SK-N-DZ (cell line): ENCODE measurements at places on chromosomes 2 and 18.

DNA sequence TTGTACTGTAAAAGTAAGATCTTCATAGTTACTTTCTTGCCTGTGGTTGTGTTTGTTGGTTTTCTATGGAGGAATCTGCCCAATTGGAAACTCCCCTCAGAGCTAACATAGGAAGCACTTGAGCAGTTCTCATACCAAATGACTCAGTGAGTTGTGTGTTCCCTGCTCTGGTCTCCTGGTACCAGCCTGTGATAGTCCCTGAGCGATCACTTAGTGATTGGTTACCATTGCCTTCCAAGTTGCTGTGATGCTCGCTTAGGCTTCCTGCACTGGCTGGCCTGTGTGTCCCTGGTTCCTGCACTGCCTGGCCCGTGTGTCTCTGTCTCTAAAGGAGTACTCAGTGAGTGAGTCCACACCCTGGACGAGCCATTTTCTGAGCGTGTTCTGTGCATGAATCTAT, 133.0 kb downstream of the MAP4K4 start:
- no peak for DNase-seq

DNA sequence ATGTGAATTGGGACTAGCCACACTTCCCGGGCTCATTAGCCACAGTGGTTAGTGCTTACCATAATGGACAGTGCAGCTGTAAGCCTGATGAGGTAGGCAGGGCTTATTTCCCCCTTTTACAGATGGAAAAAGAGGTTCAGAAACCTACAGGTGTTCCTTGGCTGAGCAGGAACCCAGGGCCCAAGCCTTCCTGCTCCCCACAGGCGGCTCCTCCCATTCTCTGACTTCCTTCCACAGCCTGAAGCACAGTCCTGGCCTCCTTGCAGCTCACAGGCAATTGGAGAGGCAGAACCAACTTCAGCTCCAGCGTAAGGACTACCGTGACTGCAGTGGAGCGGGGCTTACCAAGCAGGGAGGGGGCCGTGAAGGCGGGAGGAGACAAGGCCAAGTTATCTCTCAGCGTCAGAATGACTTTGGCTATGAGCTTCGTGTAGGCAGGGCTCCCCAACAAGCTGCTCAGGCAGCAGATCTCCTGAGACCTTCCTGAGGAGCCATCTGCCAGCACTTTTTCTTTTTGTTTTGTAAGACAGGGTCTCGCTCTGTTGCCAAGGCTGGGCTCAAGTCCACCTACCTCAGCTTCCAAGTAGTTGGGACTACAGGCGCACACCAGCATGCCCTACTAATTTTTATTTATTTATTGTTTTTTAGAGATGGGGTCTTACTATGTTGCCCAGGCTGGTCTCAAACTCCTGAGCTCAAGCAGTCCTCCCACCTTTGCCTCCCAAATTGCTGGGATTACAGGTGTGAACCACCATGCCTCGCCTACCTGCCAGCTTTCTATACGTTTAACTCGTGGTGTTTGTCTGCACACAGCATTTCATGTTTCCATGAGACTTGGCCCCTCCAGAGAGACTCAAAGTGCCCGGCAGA, 34.2 kb upstream of the NT5DC4 start:
- no peak for DNase-seq

DNA sequence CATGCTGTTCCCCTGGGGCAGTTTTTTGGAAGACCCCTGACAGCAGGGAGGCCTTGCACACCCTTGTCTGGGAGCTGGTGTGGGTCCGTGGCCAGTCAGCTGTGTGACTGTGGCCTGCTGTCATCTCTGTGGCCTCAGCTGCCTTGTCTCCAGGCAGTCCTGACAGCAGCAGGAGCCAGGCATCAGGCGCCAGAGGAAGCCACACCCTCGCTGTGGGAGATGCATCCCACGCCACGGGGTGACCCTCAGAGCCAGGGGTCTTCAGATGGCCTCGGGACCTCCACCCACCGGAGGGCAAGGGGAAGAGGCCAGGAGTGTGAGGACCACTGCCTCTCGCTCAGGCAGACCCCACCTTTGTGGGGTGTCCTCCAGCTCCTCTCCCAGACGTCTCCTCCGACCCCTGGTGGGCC, 5.0 kb downstream of the BOK start:
- DNase-seq: no peak

- no peak for DNase-seq
These were observed 160.2 kb upstream of the CCDC68 start for GRCh38 chr18:55119434-55119833.

- DNase-seq: no peak
These were observed 35.9 kb upstream of the MGAT5 start for GRCh38 chr2:134217924-134218323.

DNA sequence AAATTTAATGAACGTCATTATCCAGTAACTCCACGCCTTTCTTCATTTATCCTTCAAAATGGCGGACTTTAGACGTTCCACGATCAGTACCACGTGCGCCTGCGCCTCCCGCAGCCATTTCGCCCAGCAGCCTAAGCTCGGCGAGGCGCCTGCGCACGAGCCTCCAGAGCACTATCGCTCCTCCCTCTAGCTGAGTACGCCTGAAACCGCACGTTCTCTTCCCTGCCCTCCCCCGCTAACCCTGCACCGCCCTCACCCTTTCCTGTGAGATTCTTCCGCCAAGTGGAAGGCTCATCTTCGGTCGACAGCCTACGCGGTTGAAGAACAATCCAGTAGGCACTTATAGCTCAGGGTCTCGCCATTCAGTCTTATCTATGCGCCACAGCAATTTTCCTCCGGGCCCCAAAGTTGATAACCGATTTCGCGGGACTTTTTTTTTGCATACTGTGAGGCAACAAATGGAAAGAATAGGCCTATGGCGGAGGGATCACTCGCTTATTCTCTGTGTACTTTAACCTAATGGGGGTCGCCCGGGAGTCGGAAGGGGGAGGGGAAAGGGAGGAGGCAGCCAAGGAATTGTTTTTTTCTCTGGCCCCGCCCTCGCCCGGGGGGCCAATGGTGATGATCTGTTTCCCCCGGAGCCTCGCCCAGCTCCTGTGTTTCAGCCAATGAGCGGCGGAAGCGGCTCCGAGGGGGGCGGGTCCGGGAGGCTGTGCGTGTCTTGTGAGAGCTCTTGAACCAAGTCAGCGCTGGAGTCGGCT, at the start of gene KDM3A:
Gene KDM3A (plus strand): TSS at position 741 of the 761 bp plus-strand sequence. CDS start 677 bp downstream, outside the sequence.
- peak; percentile 99 for DNase-seq

DNA sequence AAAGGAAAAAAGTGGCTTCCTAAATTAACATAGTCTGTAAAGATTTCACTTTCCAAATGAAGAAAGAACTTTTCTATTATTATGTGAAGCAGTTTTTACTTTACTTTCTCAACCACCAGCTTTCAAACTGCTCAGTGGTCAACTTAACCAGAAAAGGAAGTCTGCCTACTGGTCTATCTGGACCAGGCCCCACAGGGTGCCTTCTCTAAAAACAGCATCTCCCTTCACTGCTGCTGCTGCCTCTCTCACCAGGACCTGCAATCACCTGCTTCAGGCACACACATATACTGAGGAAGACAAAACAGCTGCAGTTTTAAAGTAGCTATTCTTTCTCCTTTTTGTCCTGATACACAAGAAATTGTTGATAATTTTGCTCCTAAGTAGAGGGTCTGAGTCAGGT, 221.3 kb upstream of the DCC start:
- no peak for DNase-seq
